ENCODE measurements at places on chromosomes 11 and 22.

- no peak for DNase-seq
Observed at GRCh38 chr11:126186708-126187529, 24.5 kb downstream of the RPUSD4 start.

DNA sequence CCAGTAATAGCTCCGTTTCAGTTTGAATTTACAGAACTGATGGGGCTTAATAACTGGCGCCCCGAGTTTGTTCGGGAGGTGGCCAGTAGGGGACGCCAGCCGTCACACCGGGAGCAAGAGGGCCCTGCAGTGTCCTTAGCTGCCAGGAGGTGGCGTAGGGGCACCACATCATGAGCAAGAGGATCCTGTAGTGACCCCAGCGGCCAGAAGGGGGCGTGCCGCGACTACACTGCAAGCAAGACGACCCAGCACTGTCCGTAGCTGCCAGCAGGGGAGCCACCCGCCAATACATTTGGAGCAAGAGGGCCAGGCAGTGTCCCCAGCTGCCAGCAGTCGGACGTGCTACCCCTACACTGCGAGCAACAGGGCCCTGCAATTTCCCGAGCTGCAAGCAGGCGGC is 663.7 kb upstream of the B3GAT1 start:
- no peak for DNase-seq

- DNase-seq: no peak
Observed at GRCh38 chr11:707817-708420, 1.9 kb downstream of the EPS8L2 start.

DNA sequence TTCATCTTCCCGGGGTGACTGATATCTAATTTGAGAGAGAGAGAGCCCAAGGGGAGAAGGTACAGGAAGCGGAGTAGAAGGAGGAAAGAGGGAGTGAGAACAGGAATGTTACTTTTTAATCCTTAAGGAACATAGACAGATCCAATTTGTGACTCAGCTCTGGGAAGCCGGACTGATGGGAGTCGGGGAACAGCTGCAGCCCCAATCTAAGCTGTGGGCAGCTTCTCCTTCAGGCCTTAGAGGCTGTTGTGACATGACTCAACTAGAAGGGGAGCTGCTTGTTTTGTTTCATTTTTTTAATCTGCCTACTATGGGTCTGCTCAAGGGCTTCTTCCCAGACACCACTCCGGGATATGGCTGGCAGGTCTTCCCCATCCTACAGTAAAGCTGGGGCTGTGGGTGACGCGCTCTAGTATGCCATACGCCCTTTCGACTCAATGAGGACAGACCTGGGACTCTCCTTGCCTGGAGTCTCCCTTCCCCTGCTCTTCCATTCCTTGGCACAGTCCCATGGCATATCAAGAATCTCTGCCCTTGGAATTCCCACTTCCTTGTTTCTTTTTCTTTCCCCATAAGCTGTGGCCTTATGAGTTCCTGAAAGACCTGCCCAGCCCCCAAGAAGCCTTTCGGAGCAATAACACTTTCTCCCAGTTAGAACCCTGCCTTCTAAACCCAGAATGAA is 103.3 kb upstream of the AKIP1 start:
- DNase-seq: no peak
